ENCODE measurements at places on chromosomes 3 and 15.
A peak's percentile ranks its signal among the peaks of the same experiment; 100 is the strongest.

DNA sequence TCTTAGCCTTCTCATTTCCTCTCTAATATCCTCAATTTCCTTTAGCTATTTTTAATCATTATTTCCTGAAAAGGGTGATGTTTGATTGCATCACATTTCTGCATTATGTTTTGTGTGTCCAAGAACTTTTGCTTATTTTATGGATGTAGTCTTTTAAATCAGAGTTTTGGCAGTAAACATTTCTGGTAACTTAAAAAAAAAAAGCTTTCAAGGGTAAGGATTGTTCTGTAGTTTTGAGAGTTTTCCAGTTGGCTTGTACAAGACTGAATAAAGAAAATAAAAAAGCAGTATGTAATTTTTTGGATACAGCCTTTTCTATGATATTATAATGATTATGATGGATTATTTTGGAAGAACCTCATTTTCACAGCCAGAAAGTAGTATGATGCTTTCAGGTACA lies 99.4 kb downstream of the DHX36 start:
- no peak for DNase-seq

- peak; percentile 12 for DNase-seq
Measured at GRCh38 chr3:48984663-48985062, 5.4 kb upstream of the P4HTM start.

DNA sequence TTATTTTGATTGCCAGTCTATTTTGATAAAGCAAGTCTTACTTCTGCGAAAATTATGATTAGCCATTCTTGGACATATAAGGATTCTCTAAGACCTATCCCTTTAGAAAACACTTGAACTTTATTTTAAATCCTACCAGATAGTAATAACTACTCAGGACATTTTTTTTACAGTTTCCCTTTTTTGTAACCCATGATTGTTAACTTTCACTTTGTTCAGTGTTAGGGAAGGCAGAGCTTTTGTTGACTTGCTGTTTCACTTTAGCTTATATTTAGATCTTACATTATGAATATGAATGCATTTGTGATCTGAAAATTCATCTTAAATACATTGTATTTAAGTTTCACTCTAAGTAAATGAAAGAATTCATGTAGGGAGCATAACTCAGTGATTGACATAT lies 167.0 kb downstream of the AKAP13 start:
- no peak for DNase-seq

DNA sequence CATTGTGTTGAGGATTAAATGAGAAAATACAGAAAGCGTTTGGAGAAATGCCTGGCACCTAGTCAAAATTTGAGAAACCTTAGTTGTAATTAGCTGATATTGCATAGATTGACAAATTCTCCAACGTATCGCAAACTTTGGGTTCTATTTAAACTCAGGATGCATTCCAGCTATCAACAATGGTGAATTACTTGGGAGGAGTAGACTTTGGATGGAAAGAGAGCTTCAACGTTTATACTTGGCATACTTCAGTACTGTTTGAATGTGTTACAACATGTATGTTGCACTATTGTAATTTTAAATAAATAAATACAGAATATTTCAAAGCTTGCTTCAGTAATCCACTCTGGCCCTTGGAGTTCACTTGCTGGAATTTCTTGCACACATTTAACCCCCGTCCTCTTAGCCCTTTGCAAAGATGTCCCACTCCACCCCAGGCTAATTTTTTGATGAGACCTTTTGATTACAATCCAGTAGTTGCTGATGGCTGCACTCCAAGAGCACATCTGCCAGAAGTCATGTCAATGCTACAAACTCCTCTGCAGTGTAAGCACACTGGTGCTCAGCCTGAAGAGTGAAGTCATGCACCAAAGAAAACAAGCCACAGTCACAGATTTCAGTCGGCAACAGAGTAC lies 4.7 kb upstream of the DIS3L start:
- no peak for DNase-seq

GRCh38 chr3:184639351-184639750 lies 72.5 kb downstream of the MAGEF1 start:
- DNase-seq: no peak

DNA sequence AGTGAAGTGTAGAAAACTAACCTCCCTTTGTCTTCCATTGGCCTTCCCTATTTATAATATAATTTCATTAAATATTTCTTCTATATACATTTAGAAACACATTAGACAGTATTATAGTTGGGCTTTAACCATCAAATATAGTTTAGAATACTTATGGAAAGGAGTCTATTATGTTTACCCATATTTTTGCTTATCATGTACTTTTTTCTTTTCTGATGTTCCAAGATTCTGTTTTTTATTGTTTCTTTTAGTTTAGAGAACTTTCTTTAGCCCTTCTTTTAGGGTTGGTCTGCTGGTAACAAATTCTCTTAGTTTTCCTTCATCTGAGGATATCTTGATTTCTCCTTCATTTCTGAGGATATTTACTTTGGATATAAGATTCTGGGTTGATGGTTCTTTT lies 23.7 kb downstream of the SH3GL3 start:
- DNase-seq: no peak

DNA sequence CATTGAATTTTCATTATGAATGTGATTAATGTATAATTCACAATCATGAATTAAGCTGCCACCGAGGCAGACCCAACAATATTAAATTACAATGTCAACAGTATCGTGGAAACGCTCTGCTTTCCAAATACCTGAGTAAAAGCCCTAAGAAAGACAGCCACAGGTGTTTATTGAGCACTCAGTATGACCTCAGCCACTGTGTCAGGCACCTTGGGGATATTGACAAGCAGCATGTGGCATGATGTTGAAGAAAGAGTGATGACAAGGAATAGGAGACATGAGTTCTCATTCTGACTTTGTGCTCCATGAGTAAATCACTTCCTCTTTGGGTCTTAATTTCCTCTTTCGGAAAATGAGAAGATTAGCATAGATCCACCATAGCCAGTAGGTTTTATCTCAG lies 12.8 kb downstream of the C2CD4A start:
- no peak for DNase-seq

All from SK-MEL-5 (cell line).